Stimulated activated CD4-positive, alpha-beta T cell treated with anti-CD3 and anti-CD28 coated beads, Interleukin-4, amount 100 ng/mL, for 1 hour (primary cell): ENCODE measurements at places on chromosomes 11 and 22.

GRCh38 chr11:128725630-128726319 lies 31.9 kb downstream of the FLI1 start:
- DNase-seq: peak; percentile 26

DNA sequence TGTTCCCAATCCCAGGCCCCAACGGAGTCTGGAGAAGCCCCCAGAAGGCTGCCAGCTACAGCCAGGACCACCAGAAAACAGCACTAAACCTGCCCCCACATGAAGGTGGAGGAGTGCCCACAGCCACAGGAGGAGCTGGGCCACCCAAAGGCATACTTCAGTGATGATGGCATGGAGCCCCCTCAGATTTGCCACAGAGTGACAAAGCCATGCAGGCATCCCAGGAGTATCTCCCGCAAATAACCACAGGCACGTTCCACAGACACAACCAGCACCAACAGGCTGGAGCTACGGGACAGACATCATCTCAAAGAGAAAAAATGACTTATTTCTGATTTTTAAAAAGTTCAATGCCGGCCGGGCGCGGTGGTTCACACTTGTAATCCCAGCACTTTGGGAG lies 10.6 kb downstream of the CARS1 start:
- no peak for DNase-seq

DNA sequence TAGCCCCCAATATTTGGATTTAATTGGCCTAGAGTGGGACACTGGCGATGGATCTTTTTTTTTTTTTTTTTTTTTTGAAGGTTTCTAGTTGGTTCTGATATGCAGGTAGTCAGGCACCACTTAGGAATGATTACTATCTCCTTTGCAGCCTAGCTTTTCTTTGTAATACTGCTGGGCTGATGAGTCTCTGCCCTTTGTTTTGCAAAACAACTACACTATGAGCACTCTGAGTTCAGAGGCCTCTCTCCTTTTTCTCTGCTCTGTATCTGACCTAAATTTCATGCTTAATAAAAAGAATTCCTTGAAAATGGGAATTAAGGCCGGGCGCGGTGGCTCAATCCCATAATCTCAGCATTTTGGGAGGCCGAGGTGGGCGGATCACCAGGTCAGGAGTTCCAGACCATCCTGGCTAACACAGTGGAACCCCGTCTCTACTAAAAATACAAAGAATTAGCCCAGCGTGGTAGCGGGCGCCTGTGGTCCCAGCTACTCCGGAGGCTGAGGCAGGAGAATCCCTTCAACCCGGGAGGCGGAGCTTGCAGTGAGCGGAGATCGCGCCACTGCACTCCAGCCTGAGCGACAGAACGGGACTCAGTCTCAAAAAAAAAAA lies 1312.3 kb downstream of the FAM181B start:
- DNase-seq: no peak

GRCh38 chr22:41285441-41285819 lies 557 bp downstream of the RANGAP1 start:
- DNase-seq: peak; percentile 87

DNA sequence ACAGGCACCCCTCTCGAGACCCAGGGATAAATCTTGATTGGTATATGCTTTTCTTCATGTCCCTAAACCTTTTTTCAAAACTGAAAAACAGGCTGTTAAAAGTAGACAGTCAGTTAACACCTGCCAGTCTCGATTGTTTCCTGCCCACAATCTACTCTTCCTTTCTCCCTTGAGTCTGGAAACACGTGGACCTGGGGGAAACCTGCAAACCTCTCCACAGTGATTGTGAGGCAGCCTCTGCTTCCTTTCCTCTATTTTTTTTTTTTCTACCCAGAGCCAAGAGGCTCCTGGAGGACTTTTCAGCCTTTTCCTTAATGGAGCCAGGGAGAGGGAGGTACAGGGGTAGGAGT lies 69.4 kb upstream of the CLMP start:
- no peak for DNase-seq

DNA sequence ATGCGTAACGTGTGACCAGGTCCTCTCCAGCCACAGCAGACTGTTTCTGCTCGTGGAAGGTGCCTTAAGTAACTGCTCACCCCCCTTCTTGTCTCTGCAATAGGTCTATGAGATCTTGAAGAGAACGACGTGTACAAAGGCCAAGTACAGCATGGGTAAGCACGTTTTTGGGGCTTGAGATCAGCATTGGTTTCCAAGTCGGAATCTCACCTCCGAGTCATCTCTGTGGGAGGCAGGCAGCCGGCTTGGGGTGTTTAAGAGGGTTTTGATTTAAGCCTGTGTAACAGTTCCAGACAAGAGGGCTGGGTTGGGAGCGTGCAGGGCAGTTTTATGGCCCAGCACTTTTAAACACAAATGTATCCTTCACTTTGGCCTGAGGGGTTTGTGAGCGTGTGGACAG lies 30.1 kb downstream of the ANO1 start:
- DNase-seq: no peak

DNA sequence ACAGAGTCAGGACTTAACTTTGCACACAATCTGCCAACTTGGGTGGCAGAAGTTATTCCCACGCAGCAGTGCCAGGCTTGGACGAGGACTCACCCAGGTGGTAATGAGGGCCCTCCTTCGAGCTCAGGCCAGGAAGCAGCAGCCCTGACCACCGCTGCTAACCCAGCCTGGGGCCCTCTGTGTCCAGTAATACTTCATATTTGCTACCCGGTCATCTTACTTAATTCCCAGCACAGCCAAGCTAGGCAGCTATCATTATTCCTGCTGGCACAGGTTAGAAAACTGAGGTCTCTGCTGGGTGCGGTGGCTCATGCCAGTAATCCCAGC lies 15.4 kb upstream of the LRP5 start:
- no peak for DNase-seq

DNA sequence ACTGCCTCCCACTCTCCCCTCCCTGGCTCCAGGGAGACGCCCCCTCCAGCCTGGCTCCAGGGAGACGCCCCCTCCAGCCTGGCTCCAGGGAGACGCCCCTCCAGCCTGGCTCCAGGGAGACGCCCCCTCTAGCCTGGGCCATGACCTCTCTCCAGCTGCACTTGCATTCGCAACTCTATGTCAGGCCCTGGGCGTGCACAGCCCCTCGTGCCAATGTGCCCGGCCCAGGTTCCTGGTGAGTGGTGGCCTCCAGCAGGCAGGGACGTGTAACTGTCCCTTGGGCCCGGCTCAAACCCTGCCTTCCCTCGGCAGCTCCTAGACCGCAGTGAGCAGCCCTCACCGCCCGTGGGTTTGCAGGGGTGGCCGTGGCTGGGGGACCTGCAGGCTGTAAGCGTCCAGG lies 6.9 kb downstream of the MUC6 start:
- DNase-seq: no peak

DNA sequence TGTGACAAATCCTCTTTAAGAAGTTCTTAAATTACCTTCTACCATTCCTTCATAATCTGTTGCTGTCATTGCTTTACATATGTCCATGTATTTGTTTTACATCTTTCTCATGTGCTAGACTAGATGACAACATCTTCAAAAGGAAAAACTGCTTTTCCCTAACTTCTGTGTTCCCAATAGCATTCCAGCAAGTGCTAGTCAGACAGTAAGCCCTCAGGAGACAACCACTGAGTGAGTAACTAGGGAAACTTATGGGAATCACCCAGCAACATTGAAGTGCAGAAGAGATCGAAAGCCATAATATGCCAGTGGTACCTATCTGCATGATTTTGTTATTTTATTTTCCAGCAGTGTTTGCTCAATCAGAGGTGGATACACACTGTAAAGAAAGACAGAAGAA lies 889.7 kb upstream of the API5 start:
- DNase-seq: no peak

GRCh38 chr11:124899383-124900145 lies 1.9 kb upstream of the ROBO4 start:
- DNase-seq: no peak

DNA sequence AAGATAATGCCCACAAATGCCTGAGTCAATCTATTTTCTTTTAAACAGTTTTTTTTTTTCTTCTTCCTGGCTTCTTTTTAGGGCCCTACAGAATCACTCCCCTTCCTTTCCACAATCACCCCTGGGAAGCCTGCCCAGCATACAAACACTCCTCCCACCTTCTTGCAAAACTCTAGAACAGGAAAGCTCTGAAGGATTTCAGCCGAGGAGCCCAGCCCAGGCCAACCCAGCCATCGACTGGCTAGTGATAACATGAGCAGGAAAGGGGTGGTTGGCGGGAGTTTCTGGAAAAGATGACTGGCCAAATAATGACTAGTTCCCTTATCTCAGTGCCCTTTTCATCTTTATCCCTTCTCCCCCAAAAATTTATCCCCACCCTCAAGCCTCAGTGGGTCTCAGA lies 68.2 kb downstream of the USP35 start:
- no peak for DNase-seq

GRCh38 chr11:26992031-26992541 lies 1.8 kb upstream of the FIBIN start:
- no peak for DNase-seq

DNA sequence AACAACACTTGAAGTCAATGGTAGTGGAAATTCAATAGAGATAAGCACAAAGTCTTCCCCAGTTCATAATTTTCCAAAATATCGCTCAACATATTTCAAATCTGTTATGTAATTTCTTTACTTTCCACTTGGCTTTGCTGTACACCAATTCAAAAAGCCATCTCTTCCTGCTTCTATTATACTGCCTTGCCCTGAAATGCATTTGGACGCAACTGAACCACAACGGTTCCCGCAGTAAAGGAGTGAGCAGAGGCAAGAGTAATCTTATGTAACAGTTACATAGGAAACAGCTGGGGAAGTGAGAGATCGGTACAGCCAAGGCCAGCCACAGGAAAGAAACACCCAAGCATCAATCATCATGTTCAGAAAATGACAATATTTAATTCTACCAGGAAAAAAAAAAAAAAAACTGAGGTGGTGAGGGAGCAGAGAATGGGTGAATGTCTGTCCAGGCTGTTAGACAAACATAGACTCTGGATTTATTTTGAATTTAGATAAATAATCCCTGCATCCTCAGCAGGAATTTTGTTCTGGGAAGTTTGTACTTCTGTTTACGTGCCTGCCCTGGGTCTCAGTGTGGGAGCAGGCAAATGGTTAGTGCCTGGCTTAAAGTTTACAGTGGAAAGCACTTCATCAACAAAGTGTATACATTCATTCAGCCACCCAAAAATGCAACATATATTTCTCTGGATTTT lies 392.2 kb downstream of the ETS1 start:
- peak; percentile 6 for DNase-seq

DNA sequence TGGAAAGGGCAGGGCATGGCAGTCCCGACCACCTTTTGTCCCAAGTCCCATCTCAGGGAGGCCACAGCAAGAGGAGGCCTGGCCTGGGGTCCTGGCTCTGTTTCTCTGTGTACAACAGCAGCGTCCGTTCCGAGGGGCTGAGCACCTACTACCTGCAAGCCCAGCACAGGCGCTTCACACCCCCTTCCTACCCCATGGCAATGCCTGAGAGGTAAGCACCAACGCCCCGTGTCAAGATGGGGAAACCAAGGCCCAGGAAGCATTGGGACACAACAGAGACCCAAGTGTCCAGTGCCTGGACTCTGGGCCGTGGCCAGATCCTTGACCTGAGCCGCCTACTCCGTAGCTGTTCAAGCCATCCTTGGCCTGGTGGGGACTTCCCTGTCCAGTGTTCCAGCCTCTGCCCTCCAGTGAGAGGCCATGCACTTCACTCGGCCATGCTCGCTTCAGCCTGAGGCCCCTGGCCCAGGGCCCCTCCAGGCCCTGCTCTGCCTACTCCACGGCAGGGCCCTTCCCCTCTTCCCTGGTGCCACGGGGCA lies 14.3 kb upstream of the TCF20 start:
- DNase-seq: no peak

DNA sequence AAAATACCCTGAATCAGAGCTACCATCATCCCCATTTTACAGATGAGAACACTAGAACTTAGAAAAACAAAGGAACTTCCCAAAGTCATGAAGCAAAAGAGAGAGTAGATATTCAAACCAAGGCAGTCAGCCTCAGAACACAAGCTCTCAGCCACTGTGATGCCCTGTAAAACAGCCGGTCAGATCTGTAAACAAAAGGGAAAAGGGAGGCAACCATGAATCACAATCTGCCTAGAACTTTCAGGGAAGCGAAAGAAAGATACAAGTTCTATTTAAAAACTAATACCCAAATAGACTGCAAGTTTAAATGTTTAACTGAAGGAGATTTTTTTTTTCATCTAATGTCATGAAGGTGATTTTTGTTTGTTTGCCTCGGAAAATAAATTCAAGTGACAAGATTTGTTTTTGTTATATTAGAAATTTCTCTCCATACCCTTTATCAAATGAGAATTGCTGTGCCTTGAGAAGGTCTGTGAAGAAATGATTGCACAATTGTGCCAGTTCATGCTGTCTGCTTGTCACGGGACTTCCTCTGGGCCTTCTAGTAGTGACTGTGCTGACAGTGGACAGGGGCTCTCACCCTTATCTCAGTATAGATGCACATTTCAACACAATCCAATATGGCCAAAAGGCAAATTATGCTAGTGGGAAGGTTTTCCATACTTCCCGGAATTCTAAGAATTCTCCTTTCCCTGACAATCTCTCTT lies 11.7 kb downstream of the SAA1 start:
- DNase-seq: no peak

DNA sequence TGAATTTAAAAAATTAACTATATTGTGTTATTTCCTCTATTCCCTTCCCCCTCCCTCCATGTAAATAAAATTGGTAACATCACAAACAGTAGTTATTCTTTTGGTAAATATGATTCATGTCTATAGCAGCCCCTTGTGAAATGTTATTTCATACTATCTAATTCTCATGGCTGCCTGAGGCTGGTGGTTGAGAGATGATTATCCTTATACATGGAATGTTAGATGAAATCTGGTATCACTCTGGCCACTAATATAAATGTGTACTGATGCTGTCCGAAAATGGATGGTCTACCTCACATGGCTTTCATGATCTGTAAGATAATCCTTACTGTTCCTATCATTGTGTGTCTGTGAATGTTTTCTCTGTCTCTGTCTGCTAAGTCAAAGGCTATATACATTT lies 25.0 kb upstream of the EXPH5 start:
- DNase-seq: no peak

DNA sequence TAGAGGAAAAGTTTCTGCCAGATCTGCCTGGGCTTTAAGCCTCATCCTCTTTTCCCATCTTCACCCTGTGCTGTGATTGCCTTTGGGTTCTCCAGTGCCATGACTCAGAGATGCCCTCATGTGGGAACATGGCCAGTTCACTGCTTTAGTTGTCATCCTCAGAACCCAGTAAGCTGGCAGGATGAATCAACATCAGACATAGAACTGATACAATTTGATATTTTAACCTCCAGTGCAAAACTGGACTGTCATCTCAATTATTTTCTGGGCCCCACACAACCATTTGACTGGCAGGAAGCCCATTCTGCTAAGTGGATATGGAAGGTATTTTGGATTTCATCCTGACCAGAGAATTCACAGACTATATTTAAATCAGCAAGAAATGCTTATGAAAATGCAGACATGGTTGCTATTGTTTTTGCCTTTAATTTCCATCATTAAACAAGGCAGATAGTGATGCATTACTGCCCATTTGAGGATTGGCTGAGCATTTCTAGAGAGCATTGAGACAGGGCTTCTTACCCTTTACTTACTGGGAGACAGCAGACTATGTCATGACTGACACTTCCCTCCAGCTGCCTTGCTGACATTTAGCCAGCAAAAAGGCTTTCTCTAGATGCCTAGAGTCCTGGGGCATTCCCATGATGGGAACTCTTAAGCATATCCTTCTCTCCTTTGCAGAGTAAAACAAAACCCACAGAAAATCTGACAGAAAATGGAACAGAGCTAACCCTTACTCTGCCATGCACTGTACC lies 327.1 kb upstream of the MTNR1B start:
- no peak for DNase-seq

GRCh38 chr11:86934582-86934900 lies 20.7 kb downstream of the FZD4 start:
- no peak for DNase-seq
